ENCODE measurements at places on chromosomes 6 and 20.

GRCh38 chr6:109441069-109441816, 719 bp downstream of the SMPD2 start:
- no peak for DNase-seq

DNA sequence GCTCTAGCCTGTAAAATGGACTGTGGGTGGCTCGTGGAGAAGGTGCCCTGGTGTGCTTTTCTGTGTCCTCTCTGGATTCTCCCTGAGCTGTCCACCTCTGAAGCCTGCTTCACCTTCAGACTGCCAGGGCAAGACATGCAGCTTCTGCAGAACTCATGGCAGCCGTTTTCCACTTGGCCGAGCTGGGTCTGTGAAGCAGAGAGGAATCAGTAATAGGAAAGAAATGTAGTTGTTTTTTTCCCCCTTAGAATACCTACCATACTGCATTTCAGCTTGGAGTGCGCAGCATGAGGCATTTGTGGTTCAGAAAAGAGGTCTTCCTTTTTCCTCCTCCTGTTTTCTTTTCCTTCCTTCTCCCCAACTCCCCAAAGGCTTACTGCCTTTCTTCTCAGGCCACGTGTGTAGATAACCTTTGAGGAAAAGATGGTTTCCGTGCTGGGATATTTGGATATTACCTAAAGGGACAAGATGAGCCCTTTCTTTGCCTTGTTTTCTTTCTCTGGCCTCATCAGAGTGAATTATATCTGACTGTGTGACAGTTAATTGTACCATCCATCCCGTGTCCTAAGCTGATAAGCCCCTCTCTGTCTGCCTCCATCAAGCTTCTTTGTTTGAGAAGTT, 39.4 kb downstream of the RREB1 start:
- no peak for DNase-seq

DNA sequence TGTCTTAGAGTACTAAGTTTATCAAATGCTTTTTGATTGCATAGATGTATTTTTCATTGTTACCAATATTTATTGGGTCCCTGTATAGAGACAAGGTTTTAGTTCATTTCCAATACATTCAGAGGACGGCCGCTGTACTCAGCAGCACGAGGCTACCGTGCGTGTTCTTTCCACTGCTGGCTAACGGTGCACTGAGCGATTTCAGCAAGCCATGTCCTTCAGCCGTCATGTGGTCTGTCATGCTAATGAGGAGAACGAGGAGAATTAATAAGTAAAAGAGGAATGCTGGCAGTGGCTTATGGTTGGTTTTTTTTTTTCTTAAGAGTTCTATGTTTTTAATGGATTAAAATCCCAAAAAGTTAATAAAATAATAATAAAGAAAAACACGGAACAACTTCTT, 253.6 kb downstream of the ARID1B start:
- DNase-seq, result no peak

DNA sequence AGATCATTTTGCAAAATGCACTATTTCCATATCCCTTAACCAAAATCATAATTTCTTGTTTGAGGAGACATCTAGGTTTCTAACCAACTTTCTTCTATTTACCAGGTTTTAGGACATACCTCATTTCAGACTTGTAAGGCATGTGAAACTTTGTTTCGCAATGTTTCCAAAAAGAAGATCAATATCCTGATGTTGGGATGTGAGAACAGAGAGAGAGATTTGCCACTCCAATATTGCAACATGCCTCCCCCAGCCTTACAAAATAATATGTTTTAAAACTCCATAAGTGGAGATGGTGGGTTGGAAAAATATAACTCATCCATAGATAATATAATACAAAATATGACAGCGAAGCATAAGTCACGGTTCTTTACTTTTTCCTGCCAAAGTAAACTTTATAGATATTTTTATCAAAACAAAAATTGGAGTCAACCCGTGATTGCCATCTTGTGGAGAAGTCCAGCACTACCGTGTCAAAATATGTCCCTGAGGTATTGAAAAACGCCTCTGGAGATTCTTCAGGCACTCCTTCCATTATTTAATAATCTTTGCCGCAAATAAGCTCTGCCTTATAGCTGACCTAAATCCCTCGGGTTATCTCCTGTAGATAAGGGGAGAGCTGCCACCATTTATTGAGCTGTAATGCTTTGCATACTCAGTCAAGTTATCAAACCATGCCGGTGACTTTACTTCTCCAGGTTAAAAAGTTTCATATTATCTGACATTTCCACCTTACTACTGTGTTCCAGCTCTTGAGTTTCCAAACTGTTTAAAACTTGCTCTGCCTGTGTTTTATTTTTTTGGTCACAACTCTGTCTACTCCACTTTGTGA, 534.2 kb downstream of the HACE1 start:
- DNase-seq, result no peak

GRCh38 chr6:79648328-79648727, 17.2 kb downstream of the SH3BGRL2 start:
- no peak for DNase-seq

DNA sequence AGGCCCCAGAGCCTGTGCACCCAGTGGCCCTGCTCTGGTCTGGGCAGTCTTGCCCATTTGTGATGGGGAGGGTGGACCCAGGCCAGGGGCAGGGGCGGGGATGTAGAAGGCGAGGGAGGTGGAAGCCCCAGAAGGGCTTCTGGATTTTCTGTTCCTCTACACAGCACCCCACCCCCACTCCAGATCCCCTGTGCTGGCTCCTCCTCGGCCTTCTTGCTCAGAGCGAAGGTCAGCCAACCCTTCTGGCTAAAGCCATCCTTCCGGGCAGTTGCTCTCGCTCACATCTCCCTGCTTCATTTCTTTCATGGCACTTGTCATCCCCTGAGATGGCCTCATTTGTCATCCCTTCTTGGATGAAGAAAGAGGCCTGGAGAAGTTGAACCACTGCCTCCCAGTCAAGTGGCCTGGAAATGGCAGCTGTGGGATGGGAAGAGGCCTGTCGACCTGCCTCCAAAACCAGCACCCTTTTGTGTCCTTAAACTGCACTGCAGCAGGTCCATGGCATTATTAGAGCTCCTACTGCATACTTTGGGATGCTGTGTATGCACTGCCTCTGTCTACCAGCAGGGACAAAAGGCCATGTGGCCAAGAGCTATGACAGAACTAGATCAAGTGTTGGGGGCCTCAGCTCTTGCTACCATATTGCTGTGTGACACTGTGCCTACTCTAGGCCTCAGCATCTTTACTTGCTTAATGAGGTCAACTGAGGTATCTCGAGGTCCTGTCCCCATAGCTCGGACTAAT, 19.9 kb downstream of the PEDS1 start:
- no peak for DNase-seq

GRCh38 chr20:63309261-63310071, 16.5 kb downstream of the COL20A1 start:
- DNase-seq, result no peak

- no peak for DNase-seq
Measured at GRCh38 chr6:89180971-89181370, 35.1 kb downstream of the PM20D2 start.

GRCh38 chr6:132693478-132693877, 20.4 kb downstream of the VNN1 start:
- DNase-seq, result no peak

GRCh38 chr6:74213995-74214394, 518.0 kb downstream of the CD109 start:
- DNase-seq, result no peak

- DNase-seq, result no peak
Measured at GRCh38 chr6:89828988-89829471, 650 bp upstream of the CASP8AP2 start.

DNA sequence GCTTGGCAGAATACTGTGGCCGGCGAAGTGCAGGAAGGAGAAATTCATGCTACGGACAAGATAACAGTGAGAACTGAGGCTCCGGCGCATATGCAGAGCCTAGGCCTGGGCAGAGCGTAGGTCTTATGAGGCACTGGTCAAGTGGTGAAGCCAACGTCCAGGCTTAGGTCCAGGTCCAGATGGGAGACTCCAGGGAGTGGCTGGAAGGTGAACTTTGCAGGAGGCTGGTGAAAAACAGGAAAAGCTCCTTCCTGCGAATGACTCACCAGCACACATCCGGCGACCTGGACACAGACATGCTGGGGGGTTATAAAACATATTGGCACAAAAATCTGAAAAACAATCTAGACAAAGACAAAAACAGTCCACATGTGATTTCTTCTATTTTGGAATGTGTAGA, 15.4 kb downstream of the C6orf141 start:
- no peak for DNase-seq

DNA sequence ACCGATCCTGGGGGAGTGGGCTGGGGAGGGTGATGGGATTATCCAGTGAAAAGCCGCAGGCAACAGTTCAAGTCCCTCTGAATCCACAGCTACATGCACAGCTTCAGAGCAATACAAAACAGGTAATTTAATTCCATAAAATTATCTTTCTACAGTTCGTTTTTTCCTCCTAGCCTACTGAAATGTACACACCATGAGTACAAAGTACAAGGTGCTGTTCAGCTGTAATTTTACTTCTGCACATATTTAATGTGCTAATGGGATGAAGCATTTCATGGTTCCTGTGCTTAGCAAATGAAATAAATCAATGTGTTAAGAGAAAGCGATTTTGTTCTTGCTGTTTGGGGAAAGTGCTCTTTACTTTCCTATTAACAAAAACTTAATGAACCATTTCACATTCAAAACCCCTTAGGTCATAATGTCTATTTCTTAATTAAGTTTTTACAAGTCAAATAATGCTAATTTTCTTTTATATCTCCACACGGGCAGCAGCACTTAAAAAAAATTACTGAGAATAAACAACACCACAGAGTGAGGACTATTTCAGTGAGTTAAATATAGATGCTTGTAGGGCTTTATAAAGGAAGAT, 71.8 kb downstream of the INSM1 start:
- DNase-seq, result no peak

GRCh38 chr6:145241721-145242120, 493.6 kb downstream of the EPM2A start:
- DNase-seq, result no peak
